A549 treated with DMSO at 1 μM for 4 hours (cell line): ENCODE measurements at places on chromosomes 2 and 18. TPM values are rescaled to one million over a fixed set of nuclear protein-coding genes. Genes with fewer than 3 reads are reported as not detected.

Gene HES6
- total RNA-seq, result 11.1 to 14.8 TPM (median 12.2 TPM) in 5 replicates

Gene SCN3A
- 0.01 to 0.07 TPM in 2 of 5 replicates, not detected in the others for total RNA-seq

Gene PXDN
- total RNA-seq, result 8.5 to 13.8 TPM (median 12.3 TPM) in 5 replicates

Gene LIPG
- total RNA-seq, result 0.10 to 0.44 TPM (median 0.23 TPM) in 5 replicates

Gene RAB10
- 309 to 339 TPM (median 326 TPM) in 5 replicates for total RNA-seq

Gene DPP4
- total RNA-seq, result 0.39 to 0.52 TPM (median 0.47 TPM) in 5 replicates

Gene MYOM1
- 0.11 to 0.22 TPM (median 0.15 TPM) in 5 replicates for total RNA-seq

Gene HNRNPA3
- total RNA-seq, result 366 to 451 TPM (median 370 TPM) in 5 replicates

Gene ALLC
- 0.05 TPM in 1 of 5 replicates, not detected in the others for total RNA-seq

Gene PLGLB2
- total RNA-seq, result 0.29 to 0.49 TPM (median 0.45 TPM) in 5 replicates

Gene ADGRF3
- 0.03 to 0.13 TPM (median 0.10 TPM) in 5 replicates for total RNA-seq

Gene GALR1
- total RNA-seq, result not detected in 5 replicates

Gene SERPINB3
- total RNA-seq, result 0.10 to 0.18 TPM (median 0.13 TPM) in 4 of 5 replicates, not detected in the other

Gene EN1
- 0.66 to 1.0 TPM (median 0.84 TPM) in 5 replicates for total RNA-seq

Gene VSNL1
- total RNA-seq, result not detected in 5 replicates

Gene DOCK10
- 41.5 to 49.8 TPM (median 46.6 TPM) in 5 replicates for total RNA-seq

Gene ACMSD
- not detected in 5 replicates for total RNA-seq

Gene CHRNG
- not detected in 5 replicates for total RNA-seq

Gene SCYGR3
- total RNA-seq, result not detected in 5 replicates

Gene SERPINB11
- total RNA-seq, result 0.07 to 0.08 TPM in 2 of 5 replicates, not detected in the others

Gene MYO7B
- 0.11 to 0.17 TPM (median 0.14 TPM) in 5 replicates for total RNA-seq

Gene RAD51AP2
- not detected in 5 replicates for total RNA-seq

Gene PSTPIP2
- 0.24 to 0.39 TPM (median 0.28 TPM) in 5 replicates for total RNA-seq

Gene MEIS1
- total RNA-seq, result 1.4 to 2.6 TPM (median 1.8 TPM) in 5 replicates

Gene ELOA2
- not detected in 5 replicates for total RNA-seq

Gene DES
- total RNA-seq, result 0.08 to 0.09 TPM in 2 of 5 replicates, not detected in the others

Gene TNFRSF11A
- 6.3 to 11.9 TPM (median 9.5 TPM) in 5 replicates for total RNA-seq

Gene REG1A
- total RNA-seq, result not detected in 5 replicates

Gene GPR17
- total RNA-seq, result 0.06 to 0.47 TPM (median 0.10 TPM) in 5 replicates

Gene TRIM54
- total RNA-seq, result 0.33 to 0.73 TPM (median 0.46 TPM) in 5 replicates

Gene DSG2
- total RNA-seq, result 48.7 to 82.8 TPM (median 68.1 TPM) in 5 replicates

Gene PRSS56
- 0.09 to 0.16 TPM (median 0.12 TPM) in 4 of 5 replicates, not detected in the other for total RNA-seq

Gene GKN2
- total RNA-seq, result 2.3 to 4.3 TPM (median 3.7 TPM) in 5 replicates

Gene CCDC74A
- total RNA-seq, result 11.3 to 18.3 TPM (median 17.0 TPM) in 5 replicates
